Putamen (tissue), 1 donor: ENCODE measurements at places on chromosomes 7 and 10.

- no peak for DNase-seq
Observed at GRCh38 chr7:139692723-139693122, 85.1 kb downstream of the HIPK2 start.

- DNase-seq = no peak
Observed at GRCh38 chr7:111568870-111569462, 6.7 kb upstream of the IMMP2L start.

- DNase-seq = peak; percentile 94
Observed at GRCh38 chr10:62804356-62805230, at the start of gene ADO. Gene ADO, plus strand, starts transcription at chr10:62804720. Its CDS starts 340 bp downstream, at chr10:62805060.

GRCh38 chr7:55206235-55207029, 158.7 kb upstream of the LANCL2 start:
- no peak for DNase-seq

DNA sequence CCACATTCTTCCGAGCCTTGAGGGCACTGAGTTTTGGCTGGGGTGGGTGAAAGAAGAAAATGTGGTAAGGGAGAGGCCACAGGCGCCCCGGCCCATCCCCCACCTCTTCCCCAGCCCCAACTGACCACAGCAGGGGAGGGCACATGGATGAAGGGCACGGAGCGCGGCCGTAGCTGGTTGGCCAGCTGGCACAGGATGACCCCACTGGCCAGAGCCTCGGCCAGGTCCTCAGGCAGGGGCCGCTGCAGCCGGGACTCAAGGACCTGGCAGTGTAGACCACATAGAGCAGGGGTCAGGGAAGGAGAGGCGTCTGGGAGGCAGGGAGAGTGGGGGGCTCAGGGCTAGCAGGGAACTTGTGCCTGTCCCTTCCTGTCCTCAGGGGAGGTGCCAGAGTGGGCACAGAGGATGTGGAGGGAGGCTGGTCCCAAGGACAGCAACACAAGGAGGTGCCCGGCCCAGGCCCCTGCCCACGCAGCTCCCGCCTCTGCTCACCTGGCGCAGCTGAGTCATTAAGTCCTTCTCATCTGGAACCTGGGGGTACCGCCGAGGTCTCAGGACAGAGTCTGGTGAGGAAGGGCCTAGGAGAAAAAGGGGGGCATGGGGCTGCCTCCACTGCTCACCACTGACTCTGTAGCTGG, 2.2 kb upstream of the SAP25 start:
- DNase-seq = no peak

GRCh38 chr7:89507034-89507433, 647.2 kb upstream of the STEAP1 start:
- DNase-seq = no peak

DNA sequence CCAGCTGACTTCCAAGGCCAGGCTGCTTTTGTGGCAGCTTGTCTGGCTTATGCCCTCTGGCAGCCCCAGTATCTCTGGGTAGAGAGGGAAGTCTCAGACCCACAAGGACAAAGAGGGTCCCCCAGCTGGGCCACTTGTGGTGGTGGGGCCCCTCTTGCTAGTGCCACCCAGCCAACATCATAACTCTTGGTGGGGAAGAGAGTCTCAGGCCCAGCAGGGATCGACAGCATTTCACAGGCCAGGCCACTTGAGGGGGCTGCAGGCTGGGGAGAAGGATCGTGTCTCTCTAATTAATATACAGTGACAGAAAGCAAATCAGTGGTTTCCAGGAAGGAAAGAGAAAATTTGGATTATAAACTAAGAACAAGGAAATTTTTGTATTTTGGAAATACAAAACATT, 76.0 kb downstream of the TYW1B start:
- DNase-seq = no peak

DNA sequence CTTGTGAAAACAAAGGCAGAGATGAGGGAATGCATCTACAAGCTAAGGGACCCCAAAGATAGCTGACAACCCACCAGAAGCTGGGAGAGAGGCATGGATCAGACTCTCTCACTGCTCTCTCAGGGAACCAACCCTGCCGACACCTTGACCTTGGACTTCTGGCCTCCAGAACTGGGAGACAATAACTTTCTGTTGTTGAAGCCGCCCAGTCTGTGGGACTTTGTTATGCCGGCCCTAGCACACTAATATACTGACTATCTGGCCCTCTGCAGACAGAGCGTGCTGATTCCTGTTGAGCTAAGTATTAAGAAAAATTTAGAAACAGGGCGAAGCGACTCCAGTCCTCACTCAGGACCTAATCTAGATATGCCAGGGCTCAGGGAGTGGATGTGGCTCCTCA, 144.3 kb upstream of the TCF7L2 start:
- DNase-seq = no peak

DNA sequence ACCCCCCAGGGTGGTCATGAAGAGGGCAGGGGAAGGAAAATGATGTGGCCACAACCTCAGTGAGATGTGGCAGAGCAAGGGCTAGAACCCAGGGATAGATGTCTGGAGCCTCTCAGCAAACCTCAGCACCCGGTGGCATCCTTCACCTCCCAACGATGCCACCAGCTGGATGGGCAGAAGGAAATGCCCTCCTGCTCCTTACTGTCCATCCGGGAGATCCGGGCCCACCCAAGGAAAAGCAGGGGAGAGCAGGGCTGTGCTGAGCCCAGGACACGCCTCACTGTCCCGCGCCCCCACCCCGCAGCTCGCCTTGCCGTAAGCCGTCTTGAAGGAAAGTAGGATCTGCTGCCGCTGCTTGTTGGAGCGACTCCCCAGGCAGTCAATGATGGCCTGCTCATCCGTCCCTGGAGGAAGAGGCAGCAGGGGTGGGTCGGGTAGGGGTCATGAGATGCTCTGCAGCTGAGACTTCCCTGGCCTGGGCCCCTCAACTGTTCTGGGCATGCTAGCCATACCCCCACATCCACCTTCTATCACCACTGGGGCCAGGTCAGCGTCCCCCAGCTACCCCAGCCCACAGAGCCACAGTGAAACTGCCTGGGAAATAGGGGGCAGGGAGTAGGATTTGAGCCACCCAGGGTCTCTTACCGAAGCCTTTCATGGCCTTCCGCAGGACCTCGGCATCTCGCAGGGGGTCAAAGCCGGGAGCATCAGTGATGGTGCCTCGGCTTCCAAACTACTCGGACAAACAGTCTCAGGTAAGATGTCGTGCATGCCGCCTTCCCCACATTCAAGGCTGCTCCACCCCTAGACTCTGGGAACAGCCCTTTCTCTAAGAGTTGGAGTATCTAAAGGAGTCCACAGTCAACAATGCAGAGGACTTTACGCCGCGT, 34.3 kb downstream of the PLAC9 start:
- no peak for DNase-seq

DNA sequence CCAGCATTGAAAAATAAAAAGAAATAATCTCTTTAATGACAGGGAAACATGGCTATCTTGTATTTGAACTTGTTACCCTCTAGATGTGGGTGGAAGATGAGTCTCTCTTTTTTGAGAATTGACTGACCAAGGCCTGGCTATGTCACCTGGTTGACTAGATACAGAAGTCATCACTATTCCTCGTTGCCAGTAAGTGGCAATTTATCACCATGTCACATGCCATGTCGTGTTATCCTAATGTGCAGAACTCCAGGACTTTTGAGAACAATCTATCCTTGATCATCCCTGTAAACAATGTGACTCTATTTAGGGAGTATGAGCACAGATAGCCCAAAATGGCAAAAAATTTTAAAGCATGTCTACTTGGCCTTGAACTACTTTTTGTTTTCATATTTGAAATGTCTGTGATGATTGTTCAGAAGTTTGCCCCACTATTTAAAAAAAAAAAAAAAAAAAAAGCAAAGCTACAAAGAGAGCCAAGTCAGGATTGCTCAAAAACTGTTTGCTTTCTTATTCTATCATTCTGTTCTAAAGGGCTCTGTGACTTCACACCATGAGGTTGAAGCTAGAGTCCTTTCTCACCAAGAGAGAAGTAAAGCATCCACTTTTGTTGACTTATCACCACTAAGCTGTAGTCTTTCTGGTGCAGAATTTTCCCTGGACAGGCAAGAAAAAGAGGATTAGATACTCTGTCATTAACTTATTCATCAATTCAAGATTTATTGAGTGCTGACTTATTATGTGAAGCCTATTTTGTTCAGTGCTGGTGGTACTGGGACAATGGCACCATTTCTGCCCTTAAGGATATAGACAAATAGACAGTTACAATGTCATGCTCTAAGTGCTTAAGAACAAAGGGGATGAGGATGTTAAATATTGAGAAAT, 10.4 kb upstream of the WIPF3 start:
- DNase-seq = no peak

DNA sequence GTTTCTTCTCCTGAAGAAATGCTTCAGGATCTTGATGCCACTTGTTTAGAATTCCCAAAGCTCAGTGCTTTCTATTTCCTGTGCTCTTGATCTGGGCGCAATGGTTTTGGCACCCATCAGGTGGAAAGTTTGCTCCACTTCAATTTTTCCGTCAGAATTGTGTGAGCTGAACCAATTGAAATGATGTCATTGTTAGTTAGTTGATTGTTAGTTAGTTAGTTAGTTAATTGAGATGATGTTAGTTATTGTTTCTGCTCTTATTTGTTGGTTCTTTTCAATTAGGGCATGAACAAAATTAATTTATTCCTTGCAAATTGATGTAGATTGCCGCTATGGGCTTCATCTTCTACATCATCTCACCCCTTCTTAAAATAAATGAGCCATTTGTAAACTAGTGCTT, 252.6 kb downstream of the BAMBI start:
- no peak for DNase-seq

DNA sequence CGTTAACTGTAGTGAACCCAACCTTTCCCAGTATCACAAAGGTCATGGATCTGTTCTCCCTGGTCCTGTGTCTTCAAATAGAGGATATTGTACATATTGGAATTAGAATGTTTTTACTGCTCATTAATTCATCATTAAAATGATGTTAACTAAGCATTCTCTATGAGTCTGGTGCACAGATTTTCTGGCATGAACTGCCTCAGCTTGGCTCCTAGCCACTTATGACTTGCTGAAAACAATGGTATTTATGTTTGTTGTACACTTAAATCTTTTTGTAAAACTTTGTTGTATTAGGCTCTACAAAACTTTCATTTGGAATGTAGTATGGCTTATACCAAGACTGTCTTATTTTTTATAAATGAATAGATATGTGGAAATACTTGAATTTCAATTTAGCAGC, 329.4 kb downstream of the TFEC start:
- no peak for DNase-seq

DNA sequence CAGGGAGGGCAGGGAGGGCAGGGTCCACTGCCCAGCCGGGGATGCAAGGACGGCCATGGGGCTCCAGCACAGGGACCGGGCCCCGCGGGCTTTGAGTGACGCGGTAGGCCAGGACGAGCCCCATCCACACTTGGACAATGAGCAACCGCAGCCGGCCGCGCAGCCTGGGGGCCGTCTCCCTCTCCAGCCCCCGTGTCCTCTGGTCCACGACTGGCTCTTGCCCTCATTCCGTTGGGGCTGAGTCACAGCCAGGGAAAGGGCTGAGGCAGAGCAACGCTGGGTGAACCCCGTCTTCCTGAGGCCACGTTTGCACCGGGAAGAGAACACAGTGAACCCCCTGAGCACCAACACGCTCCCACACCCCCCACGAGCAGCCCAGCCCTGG, 23.7 kb downstream of the SHH start:
- DNase-seq = no peak

- DNase-seq = no peak
Observed at GRCh38 chr7:78226059-78226719, 427.6 kb downstream of the PHTF2 start.

DNA sequence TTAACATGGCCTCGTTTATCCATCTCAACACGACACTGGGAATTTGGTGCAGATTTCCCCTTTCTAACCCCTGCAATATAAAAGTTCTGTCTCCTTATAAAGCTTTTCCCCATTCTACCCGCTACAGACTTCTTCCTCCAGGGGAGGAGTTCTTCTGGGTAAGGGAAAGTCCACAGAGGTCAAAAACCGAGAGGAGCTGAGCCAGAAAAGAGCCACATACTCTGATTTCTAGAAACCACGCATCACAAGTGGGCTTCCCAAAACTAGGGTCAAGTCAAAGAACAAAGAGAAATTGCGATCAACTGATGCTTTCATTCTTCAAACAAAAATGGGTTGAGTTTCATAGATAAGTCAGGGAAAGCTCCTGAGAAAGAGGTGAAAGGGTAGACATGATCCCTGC, 6.8 kb downstream of the IL6 start:
- no peak for DNase-seq

DNA sequence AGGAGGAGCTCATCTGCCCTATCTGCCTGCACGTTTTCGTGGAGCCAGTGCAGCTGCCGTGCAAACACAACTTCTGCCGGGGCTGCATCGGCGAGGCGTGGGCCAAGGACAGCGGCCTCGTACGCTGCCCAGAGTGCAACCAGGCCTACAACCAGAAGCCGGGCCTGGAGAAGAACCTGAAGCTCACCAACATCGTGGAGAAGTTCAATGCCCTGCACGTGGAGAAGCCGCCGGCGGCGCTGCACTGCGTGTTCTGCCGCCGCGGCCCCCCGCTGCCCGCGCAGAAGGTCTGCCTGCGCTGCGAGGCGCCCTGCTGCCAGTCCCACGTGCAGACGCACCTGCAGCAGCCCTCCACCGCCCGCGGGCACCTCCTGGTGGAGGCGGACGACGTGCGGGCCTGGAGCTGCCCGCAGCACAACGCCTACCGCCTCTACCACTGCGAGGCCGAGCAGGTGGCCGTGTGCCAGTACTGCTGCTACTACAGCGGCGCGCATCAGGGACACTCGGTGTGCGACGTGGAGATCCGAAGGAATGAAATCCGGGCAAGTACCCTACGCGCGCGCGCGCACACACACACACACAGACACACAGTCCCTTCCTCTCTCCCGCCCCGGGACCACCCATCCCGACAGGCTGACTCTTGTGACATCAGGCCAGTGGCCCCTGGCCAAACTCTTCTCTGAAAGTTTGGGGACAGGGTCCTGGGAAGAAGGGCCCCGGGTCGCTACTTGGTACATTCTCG, 538 bp downstream of the TRIM8 start:
- DNase-seq = peak; percentile 75

DNA sequence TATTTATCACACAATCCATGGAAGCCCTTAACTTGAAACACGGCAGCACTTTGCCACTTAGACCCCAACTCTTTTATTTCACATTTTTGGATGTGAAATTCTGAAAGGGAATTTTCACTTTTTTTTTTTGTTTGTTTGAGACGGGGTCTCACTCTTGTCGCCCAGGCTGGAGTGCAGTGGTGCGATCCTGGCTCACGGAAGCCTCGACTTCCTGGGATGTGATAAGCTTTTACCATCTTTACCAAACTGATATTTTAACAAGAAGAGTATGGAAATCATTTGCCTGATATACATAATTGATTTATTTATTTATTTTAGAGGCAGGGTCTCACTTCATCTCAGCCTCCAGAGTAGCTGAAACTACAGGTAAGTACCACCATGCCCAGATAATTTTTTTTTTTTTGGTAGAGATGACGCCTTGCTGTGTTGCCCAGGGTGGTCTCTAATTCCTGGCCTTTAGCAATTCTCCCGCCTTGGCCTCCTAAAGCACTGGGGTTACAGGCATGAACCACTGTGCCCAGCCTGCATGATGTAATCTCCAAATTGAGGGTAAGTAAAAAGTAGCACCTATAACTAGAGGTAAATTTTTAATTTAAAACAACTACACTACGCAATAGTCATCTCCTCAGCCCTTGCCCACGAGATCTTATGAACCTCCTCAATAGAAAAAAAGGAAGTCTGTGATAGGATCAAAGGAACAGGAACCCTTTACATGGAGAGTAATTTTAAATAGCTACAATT, 180.7 kb upstream of the KLF14 start:
- no peak for DNase-seq
